ENCODE measurements at places on chromosomes 16 and 17. TPM values are rescaled to one million over a fixed set of nuclear protein-coding genes. Genes with fewer than 3 reads are reported as not detected.

MYH13 gene
- not detected for total RNA-seq

CDH8 gene
- 0.42 TPM for total RNA-seq

KCNH4 gene
- total RNA-seq, result 0.40 TPM

KRTAP1-1 gene
- total RNA-seq, result not detected

MEFV gene
- 0.31 TPM for total RNA-seq

DNA sequence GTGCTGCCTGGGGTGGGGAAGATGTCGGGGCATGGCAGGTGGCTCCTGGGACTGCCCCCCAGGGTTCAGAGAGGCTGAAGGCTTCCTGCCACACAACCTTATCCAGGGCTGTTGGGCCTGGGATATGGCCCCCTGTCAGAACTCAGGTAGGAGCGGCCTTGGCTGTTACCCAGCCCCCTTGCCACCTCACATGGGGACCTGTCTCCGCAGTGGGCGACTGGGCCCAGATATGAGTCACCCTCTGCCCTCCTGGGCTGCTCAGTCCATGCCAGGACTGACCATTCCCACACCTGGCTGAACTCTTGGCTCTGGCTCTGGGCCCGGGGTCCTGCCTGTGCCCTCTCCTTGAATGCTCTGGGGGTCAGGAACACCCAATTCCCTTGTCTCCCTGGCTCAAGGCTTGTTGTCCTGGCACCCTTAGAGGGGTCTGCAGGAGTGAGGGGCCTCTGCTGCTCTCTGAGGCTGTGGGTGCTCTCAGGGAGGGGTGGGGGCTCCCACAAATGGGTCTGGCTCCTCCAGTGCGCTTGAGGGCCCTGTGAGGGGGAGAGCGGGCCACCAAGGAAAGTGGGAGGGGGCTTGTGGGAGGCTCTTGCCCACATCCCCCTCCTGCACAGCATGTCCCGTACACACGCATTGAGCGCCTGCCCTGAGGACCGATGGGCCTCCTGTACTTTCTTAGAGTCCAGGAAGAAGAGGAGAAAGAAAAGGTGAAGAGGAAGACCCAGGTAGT lies 36.0 kb downstream of the LGALS9 start:
- DNase-seq, result no peak

- no peak for DNase-seq
Measured at GRCh38 chr17:72882426-72882825, 210.1 kb downstream of the SLC39A11 start.

GRCh38 chr16:89393738-89394406 lies 96.5 kb downstream of the ANKRD11 start:
- no peak for DNase-seq

DNA sequence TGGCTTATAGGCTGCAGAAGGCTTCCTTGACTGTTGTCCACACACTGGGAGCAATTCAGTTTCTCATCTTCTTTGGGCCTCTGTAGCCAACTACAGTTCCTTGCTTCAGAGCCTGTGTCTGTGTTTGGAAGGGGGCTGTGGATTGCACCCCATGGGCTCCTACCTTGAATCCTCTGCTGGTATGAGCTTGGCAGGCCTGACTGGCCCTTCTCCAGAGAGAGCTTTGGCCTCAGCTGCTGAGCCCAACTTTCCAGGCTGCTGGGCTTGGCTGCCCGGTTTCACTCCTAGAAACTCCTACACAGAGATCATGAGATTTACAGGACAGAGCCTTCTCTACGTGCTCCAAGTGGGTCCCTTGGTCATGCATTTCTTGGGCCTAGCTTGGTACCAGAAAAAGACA lies 354.4 kb downstream of the SNX29 start:
- DNase-seq, result peak; percentile 30

DNA sequence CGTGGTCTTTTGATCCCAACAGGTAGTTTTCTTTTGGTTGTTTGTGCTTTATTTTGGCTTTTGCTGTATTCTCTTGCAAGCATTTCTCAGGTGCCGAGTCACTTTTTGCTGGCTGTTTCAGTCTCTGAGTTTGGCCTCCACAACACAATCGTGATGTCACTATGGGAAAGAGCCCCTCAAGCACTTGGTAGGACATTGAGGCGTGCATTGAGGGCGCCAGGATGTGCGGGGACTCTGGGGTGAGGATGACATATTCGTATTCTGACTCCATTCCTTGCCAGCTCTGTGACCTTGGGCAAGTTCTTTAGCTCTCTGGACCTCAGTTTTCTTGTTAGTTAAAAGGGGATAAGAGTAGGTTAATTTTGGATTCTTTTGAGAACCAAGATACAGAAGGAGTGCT lies 13.0 kb downstream of the KSR1 start:
- DNase-seq, result no peak

- DNase-seq, result no peak
Measured at GRCh38 chr17:40564195-40564882, 933 bp downstream of the CCR7 start.

DNA sequence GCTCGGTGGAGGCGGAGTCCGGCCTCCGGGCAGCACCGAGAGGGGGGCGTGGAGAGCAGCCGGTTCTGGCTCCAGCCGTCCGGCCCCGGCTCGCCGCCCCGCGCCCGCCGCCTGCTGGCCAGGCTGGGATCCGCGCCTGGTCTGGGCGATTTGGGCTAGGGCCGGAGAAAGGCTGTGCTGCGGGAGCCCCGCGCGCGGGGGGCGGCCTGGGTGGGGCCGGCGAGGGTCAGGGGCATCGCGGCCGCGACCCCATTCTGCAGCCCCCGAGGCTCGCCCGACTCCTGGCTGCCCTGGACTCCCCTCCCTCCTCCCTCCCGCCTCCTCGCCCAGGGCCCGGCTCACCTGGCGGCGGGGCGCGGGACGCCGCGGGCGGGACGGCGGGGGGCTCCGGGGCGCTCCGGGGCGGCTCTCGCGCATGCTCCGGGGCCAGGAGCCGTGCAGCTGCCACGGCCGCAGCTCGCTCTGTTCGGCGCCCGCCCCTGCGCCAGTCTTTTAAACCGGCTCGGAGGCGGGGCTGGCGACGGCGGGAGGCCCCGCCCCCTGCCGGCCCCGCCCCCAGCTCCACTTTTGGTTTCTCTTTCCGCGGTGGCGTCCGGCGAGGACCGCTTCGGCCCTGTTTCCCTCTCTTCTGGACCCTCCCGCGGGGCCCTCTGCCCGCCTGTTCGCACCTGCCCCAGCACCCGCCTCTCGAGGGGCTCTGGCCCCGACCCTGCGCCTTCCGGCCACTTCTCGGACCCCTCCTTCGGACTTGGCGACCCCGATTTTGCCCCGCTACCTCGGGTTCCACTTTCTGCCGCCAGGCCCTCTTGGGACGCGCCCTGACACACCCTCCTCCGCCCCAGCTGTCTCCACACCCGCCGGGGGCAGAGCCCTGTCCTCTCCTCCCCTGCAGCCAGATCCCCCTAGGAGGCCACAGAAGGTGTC lies at the start of gene SOCS1:
Gene SOCS1, minus strand, starts transcription at position 468 of the 924 bp plus-strand sequence. CDS start 726 bp downstream, outside the sequence.
- DNase-seq, result peak; percentile 93

DNA sequence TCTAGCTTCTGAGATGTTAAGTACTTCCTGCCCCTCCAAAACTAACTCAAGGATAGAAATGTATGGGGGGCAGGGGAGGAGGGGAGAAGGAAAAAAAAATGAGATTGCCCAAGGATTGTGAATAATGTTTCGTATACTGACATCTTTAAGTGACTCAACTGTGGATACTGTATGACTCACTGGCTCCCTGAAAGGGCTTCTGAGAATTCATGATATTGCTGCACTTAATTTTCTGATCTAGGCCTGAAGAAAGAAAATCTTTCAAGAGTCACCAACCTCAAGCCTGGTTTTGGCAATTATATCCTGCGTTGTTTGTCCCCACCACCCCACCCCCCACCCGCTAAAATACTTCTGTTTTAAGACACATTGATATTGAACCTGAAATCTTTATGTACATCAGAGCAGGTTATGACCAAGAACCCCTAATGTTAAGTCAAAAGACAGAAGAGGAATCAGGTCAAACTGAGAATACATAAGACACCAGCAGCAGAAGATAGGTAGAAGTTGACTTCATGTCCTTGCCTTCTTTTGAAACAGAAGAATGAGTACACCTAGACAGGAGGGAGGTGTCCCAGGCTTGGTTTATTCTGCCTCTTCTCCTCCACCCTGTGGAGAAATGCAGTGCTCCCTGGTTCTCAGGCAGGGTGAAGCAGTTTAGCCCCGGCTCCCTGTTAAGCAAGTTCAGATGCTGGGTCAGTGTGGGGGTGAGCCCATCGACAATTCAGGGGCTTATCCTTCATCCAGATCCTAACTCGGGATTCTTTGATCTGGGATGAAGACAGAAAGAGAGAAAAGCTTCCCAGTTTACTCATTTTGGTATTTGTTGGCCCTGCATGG lies 3.3 kb upstream of the FBXL20 start:
- DNase-seq, result no peak

- DNase-seq, result no peak
Measured at GRCh38 chr16:67708368-67708771, 10.7 kb downstream of the GFOD2 start.

GRCh38 chr16:48745541-48745940 lies 135.6 kb upstream of the N4BP1 start:
- DNase-seq, result no peak

DNA sequence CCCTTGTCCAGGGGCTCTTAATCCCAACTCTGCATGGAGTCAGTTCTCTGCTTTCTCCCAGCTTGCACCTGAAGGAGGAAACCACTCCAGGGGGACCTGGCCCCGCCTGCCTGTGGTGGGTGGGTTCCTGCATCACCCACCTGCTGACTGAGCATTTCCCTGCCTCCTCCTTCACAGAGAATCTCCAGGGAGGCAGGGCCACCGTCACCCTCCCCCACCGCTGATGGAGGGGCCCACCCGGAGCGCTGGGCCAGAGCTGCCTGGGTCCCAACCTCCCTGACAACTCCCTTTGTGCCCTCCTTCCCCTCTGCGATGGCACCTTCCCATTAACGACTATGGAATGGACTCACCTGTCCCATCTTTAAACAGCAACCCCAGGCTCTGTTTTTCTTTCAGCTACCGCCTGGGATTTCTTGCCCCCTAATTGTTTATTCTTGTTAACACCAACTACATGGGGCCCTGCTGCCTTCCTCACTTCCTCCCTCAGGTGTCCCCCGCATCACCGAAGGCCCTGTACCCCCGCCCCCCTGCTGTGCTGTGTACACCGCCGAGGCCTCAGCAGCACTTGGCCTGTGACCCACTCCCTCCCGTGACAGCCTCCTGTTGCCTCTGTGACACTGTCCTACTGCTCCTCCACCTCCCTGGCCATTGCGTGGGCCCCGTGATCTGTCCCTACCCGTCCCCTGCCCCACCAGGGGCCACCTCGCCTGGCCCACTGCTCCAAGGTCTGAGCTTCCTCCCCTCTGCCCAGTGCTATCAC lies 842 bp upstream of the TEDC2 start:
- no peak for DNase-seq

DNA sequence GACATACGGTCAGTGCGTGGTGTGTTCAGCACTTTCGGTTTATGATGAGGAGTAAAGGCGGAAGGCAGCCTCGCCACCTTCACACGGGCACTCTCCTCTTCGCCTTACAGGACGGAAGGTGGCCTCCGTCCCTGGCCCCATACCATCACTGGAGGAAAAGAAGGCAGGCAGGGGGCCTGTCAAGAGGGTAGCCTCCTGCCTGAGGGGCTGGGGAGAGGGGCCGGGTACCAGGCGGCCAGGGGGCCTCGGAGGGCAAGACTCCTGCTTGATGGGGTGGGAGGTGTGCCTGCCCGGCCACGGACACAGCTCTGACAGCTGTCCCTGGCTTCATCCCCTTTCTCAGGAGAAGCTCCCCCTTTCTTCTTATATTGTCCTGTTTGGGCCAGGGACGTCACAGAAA lies 15.6 kb upstream of the SLC38A8 start:
- no peak for DNase-seq

DNA sequence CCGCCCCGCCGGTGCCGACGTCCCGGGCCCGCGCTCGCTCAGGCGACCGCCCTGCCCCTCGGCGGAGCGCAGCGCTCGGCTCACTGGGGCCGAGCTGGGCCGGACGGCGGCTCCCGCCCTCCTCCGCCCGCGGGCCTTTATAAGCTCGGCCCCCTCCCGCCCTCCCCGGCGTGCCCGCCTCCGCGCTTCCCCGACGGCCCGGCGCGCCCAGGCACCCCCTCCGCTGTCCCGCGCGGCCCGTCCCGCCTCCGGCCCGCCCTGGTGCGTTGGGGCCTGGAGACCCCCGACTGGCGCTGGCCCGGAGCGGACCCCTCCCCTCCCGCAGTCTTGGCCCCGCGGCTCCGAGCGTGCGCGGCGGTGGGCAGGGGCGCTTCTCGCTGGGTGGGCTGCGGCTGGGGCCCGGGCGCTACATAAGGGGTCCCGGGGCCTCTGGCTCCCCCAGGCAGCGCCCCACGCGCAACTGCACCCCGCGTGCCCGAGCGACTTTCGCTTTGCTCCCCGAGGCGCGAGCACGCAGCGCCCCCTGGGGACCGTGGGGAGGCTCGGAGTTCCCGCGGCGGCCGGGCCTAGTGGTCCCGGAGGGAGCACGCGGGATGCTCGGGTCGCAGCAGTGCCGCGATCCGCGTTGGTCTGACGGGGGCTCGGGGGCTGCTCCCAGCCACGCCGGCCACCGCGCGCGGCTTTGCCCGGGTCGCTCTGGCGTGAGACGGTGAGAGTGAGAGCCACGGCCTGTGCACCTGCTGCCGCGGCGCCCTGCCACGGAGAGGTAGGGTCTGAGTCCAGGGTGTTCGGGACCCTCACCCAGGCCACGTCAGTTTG lies at the start of gene PIEZO1:
Gene PIEZO1, minus strand, starts transcription at position 115 of the 819 bp plus-strand sequence. CDS start 256 bp downstream, outside the sequence.
- peak; percentile 88 for DNase-seq

GRCh38 chr17:9768381-9768934 lies 22.9 kb downstream of the DHRS7C start:
- no peak for DNase-seq

- no peak for DNase-seq
Measured at GRCh38 chr16:80594756-80595155, 54.0 kb downstream of the DYNLRB2 start.

- DNase-seq, result no peak
Measured at GRCh38 chr17:20087538-20088250, 78.5 kb downstream of the SPECC1 start.

DNA sequence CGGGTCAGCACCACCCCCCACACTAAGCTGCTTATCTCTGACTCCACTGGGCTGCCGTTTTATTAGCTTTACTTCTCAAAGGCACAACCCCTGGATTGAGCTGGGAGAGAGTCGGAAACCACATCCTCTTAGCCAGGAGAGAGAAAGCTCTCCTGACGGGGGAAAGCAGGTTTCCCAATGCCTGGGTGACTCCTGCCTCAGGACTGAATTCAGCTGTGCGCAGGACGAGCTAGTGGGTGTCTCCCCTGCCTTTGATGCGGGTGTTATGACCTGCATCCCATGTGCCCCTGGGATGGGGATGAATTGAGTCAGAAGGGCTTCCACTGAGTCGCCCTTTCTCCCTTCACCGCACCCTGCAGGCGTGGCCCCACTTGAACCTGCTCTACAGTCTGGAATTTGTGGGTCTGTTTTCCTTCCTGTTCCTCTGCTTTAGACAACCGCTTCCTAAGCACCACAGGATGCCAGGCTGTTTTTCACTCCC lies 819.2 kb upstream of the EEF2KMT start:
- DNase-seq, result no peak

GRCh38 chr16:27907457-27907972 lies 156.0 kb downstream of the GSG1L start:
- no peak for DNase-seq

DNA sequence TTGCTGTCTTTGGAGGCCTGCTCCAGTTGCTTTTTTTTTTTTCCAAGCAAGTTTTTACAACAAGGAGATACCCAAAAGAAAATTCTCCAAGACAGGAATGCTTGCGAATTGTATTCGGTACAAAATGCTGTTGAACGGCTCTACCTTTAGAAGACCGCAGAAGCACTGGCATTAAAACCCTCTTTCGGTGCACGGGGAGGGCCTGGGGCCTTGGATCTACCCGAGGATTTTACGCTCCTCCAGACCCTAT lies 1.3 kb upstream of the HELZ start:
- no peak for DNase-seq

GRCh38 chr16:58495521-58496331 lies 4.2 kb upstream of the NDRG4 start:
- no peak for DNase-seq

- DNase-seq, result no peak
Measured at GRCh38 chr16:81823111-81823510, 44.0 kb downstream of the PLCG2 start.

- DNase-seq, result no peak
Measured at GRCh38 chr16:88010968-88011483, 59.8 kb downstream of the BANP start.
